ENCODE measurements at places on chromosomes 6 and 20.

DNA sequence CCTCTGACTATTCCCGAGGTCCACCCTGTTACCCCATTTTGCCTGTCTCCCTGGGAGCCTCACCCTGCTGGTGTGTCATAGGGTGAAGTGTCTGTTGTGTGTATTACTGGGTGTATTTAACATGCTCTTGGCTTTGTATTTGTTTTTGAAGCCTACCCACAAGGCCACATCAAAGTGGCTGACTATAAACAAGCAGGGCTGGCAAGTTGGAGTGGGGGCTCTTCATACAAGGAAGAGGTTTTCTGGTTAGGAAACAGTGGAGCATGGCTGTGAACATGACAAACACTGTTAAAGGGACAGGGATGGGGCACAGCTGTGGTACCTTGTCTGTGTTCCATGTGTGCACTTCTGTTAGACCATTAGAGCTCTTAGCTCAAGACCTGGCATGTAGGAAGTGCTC is 26.3 kb downstream of the HECA start:
- no peak for DNase-seq

DNA sequence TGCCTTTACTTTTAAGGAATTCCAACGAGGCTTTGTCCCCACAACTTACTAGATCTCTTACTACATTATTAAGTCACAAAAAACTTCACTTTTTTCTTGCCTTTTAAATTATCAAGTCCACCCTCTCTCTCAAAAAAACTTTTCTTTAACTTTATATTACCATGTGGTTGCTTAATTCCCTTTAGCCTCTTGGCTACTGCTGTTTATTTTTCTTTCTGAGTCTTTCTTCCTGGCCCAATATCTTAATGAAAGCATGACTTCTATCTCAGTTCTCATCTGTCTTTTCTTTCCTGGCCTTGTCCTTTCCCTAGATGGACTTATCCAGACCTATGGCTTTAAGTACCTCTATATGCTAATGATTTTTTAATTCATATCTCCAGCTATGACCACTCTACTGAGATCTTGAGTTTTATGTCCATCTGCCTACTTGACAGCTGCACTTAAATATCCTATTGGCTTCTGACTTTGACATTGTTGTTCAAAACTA is 710.5 kb downstream of the RFPL4B start:
- no peak for DNase-seq

DNA sequence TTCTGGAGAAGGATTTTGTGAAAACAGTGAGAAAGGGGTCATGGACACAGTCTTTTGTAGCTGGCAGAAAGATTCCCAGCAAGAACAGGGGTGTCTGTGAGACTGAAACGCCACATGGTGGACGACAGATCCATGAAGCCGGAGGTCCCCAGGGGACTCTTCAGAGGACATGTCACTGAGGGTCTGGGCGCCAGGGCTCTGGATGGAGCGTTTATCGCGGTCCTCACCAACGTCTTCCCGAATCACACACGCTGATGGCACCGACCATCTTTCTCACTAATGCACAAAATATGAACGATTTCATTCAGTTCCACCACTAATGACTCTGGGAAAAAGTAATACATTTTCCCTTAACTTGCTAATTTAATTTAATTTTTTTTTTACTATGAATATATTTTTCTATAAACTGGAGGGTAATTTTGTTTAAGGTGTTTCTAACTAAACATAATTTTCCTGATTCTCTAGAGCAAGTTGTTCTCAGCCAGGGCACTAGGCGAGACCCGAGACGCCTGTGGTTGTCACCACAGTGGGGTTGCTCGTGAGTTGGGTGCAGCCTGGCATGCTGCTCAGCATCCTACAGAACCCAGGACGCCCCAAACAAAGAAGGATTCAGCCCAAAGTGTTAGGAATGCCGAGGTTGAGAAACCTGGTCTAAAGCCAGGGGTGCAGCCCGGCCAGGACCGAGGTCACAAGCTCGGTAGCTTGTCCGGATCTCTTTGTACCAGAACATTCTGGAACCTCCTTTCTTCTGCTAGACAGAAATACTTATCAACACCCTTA is 306.2 kb downstream of the TAF4 start:
- DNase-seq = no peak

- DNase-seq = no peak
Observed at GRCh38 chr6:71385111-71385822, 96.7 kb downstream of the OGFRL1 start.

GRCh38 chr6:154053141-154053540 is 14.1 kb downstream of the OPRM1 start:
- DNase-seq = no peak

DNA sequence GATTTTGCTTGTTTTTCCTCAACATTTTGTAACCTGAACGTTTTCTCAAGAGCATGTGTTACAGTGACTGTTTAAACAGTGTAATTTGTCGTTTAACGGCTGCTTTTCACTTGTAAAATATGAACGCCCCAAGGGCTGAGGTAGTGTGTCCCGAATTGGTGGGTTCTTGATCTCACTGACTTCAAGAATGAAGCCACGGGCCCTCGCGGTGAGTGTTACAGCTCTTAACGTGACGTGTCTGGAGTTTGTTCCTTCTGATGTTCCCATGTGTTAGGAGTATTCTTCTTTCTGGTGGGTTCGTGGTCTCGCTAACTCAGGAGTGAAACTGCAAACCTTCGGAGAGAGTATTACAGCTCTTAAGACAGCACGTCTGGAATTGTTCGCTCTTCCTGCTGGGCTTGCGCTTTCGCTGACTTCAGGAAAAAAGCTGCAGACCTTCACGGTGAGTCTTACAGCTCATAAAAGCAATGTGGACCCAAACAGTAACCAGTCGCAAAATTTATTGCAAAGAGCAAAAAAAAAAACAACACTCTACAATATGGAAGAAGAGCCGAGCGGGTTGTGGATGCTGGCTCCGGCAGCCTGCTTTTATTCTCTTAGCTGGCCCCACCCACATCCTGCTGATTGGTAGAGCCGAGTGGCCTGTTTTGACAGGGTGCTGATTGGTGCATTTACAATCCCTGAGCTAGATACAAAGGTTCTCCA is 25.1 kb upstream of the TRIM27 start:
- DNase-seq = no peak

DNA sequence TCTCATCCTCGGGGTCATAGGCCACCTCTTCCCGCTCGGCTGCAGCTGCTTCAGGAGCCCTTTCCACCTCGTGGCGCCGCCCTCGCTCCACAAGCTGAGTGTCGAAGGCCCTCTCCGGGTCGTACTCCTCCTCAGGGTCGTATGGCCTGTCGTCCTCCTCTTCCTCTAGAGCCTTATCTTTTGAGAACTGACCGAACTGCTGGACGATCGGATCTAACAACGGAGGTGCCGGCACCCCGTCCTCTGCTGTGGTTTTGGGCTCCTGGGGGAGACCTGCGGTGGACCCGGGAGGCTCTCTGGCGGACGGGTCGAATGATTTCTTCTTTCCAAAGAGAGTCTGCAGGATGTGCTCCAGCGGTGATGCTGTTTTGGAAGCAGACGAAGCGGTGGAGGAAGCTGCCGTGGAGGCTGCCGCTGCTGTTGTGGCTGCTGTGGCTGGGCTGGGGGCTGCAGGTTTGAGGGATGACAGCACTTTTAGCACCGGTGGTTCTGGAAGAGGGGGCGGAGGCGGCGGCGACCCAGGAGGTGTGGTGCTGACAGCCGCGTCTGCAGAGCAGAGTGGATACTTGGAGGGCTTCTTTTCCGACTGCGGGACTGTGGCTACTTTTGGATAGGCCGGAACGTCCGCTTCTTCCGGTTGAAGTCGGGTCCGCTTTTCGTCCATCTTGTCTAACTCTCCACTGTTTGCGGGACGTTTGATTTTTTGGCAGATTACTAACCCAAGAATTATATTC is 20.2 kb upstream of the TCFL5 start:
- DNase-seq = no peak

GRCh38 chr20:16206817-16207216 is 366.4 kb downstream of the KIF16B start:
- DNase-seq = no peak

GRCh38 chr6:104601131-104601651 is 258.5 kb downstream of the HACE1 start:
- no peak for DNase-seq

DNA sequence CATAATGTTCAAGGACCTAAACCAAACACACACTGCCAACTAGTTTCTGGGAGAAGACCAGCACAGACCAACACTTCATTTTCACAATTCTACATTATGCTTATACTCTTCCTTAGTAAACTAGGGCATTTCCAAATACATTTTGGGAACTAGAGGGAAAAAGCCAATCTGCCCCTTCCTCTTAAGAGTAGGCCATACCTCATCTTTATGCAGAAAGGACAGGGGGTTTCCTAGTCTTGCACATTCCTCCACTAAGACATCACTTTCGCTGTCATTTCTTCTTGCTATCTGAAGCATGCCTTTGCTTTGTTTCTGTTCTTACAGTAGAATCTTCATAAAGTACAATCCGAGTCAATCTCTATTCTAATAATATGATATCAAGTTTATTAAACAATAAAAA is 105.7 kb downstream of the SMLR1 start:
- DNase-seq = no peak

DNA sequence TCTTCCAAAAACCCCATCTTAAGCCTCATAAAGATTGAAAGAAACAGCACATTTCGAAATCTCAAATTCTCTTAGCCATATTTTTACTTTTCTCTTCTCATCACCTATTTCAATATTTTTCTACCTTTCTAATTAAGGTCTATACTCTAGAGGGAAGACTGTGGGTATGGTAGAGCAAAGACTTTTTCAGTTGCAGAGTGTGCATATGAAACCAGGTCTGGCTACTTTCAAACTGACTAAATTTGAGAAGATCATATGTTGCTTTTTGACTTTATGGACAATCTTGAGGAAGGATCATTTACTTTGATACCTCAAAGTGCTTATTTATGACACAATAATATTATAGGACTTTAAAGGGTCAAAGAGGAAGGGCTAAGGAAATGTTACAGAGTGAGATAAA is 20.7 kb downstream of the FILIP1 start:
- DNase-seq = no peak

- DNase-seq = no peak
Observed at GRCh38 chr6:112597176-112597575, 250.0 kb downstream of the RFPL4B start.

DNA sequence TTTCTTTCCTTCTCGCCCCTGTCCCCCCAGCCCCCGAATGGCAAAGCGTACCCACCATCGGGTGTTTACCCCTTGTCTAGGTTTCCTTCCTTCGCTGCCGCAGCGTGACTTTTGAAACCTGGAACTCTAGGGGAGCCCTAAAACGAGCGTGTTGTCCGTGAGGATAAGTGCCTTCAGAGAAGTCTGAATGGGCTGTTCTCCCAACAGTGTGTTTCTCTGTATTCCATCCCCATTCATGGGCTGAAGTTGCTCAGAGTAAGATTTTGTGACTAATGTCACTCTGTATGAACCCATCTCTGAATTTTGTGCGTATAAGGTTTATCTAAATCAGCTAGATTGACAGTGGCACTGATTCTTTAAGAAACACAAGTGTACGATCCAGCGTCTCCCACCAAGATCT is 949 bp downstream of the MACROD2 start:
- no peak for DNase-seq

DNA sequence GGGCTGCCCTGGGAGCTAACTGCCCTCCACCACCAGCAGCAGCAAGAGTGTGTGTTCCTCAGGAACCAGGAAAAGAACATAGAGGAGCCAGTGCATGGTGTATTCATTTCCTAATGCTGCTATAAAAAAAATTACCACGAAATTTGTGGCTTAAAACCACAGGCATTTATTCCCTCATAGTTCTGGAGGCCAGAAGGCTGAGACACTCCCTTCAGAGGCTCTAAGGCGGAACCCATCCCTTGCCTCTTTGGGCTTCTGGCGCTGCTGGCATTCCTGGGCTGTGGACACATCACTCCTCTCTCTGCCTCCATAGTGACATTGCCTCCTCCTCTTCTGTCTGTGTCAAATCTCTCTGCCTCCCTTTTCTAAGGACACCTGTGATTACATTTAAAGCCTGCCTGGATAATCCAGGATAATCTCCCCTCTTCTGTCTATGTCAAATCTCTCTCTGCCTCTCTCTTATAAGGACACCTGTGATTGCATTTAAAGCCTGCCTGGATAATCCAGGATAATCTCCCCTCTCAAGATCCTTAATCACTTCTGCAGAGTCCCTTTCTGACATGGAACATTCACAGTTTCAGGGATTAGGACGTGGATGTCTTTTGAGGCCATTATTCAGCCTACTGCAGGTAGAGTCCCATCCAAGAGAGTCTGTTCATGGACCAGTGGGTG is 54.7 kb downstream of the NDUFAF5 start:
- DNase-seq = peak; percentile 99

GRCh38 chr6:91731939-91732338 is 1145.1 kb upstream of the MAP3K7 start:
- no peak for DNase-seq

GRCh38 chr6:23246896-23247295 is 677.5 kb downstream of the HDGFL1 start:
- DNase-seq = no peak

All from NCI-H524 treated with DMSO at 0.1 percent for 48 hours (cell line).